Fibroblast of skin of scalp (primary cell): ENCODE measurements at places on chromosomes 2 and 18.

DNA sequence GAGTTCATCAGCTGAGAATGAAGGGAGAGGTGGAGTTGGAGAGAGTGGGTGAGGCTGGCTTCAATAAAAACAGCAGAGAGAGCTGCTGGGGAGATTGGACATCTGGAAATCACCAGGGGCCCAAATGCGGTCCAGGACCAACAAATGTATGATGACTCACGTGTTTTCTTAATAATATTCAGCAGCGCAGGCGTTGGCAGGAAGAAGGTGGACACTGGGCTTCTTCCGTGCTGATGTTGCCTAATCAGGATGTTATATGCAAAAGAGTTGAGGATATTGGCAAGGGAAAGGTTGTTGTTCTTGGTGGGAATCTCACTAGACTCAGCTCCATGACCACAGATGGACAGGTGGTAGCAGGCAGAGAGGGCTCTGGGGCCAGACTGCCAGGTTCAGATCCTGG lies 12.8 kb upstream of the PLA2R1 start:
- DNase-seq: peak; percentile 91

DNA sequence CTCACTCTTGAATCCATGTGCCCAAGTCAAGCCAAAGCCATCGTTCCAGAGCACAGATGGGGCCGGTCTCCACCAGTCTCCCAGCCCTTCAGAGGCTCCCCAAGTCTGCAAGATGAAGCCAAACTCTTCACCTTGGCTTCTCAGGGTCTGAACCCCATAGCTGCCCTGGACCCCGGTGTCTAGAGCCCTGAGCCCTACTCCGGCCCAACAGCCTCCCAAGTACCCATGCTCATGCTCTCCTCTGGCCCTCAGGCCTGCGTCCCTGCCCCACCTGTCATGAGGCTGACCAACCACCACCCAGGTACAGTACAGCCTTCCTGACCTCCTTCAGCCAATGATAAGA lies 46.0 kb downstream of the ZNF516 start:
- DNase-seq: no peak

DNA sequence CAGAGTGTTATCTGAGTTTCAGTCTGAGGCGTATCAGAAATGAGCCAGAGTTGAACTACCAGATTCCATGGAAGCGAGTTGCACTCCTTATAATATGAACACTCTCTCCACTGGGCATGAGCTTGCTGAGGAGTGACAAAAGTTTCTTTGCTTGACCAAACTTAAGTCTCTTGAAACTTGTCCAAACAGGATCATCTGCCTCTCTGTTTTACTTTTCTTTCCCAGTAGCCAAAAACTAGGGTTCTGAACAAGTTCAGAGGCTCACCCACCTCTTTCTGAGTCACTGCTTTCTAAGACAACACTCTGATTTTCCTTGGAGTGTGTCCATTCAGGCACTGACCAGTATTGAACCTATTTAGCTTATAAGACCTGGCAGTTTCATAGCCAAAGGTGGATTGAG lies 233.2 kb upstream of the TCF4 start:
- DNase-seq: peak; percentile 65

GRCh38 chr2:38156436-38156835 lies 80.5 kb upstream of the CYP1B1 start:
- DNase-seq: no peak

GRCh38 chr2:173221132-173221695 lies 133.5 kb upstream of the CDCA7 start:
- DNase-seq: no peak

DNA sequence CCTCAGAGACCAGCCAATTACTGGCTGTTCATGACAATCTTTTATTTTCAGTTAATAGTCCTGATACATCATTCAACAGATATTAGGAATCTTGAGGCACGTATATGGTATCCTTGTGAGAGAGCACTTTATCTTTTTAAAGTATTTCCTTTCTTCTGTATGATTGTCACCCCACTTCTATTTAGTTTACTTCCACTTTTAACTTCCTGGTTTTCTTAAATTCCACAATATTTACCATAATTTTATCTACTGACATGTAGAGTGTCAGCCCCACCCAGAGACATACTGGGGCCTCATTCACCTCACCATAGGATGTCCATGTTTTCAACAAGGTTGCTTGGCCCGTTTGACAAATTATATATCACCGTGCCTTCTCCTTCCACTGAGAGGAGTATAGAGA lies 182.9 kb upstream of the ID2 start:
- no peak for DNase-seq

DNA sequence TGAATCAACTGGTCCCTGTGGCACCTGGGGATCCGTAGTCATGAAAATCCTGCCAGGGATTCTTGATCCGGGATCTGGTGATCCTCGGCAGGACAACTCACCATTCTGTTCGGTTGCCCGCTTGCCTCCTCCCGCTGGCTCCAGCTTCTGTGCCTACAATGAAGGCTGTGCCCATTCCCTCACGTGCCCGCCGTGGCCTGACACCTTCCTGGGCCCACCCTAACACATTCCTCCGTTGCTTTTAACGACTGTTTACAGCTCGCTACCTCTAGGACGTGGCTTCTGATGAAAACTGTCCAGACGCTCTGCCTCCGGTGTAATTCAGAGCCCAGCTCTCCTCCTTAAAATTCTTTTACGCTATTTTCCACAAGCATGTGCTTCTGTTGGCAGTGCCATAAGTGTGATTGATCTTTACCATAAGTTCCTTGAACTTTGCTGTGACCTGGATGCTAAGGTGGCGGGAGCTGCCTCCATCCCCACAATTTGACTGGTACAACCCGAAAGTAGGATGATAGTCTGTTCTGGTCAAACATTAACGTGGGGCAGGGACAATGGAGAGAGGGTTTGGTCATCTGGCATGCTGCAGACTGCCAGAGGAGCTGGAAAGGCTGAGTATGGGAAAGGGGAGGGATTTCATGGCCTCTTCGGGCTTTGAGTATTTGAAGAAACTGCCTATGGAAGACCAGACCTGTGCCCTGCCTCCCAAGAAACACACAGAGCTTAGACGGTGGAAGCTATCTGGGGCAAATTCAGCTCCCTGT lies 206.8 kb upstream of the TNP1 start:
- no peak for DNase-seq

- DNase-seq: no peak
These were observed 1130.7 kb upstream of the FAM98A start for GRCh38 chr2:34729845-34730244.

DNA sequence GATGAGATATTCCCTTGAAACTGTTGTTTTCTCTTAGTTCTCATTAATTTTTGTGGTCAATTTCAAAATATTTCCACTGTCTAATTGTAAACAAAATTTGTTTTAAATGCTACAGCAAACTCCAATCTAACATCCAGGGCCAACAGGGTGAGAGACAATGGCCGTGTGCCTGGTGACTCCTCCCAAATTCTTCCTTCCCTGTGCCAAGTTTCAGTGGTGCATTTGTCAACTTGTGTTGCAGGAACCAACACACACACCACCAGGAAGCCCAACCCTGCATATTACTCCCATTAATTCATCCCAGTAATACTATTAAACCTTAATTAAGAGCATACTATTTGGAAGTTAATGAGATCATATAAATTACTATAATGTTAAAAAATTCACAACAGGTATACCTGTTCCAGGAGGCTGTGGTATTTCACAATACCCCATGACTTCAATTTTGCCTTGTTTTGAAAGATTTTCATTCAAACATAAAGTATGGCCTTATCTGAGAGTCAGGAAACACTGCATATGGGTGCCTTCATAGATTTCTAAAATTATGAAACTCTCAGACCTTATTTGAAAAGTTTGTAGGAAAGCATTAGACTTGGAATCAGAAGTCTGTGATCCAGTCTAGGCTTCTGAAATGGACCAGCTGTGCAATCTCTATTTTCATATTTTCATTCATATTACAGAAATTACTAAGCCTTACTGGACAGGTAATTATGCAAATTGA lies 1.1 kb downstream of the SERPINB2 start:
- no peak for DNase-seq

GRCh38 chr2:9258501-9258900 lies 51.9 kb downstream of the ASAP2 start:
- DNase-seq: no peak
